Esophagus squamous epithelium (tissue), 5 donors: ENCODE measurements at places on chromosomes 11 and 22.

DNA sequence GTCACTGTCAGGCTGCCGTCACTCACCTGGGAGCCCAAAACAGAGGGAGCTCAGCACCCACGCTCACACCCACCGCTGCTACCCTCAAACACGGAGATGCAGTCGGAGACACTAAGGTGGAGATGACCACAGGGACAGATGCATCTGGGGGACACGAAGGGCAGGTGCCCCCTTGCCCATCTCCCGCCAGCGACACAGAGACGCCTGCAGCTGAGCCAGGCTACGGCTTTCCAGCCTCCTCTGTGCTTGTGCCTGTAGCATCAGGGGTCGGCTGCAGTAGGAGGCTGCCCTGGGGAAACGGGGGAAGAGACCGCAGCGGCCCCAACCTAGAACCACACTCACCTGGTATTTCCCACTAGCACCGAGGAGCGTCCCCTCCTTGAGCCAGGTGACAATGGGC lies 19.3 kb downstream of the IGSF9B start:
- DNase-seq = no peak

DNA sequence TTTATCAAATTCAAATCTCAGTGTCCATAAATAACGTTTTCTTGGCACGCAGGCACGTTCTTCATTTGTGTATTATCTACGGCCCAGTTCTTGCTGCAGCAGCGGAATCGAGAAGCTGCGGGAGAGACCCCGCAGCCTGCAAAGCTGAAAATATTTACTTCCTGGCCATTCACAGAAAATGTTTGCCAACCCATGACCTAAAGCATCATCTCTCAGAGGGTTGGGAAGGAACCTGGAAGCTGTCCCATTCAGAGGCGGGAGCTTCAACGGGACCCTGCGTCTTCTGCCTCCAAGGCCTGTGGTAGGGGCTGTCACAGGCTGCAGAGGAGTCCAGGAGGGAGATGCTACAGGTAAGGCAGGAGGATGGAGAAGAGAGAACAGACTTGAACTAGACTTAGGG lies 319.2 kb downstream of the MN1 start:
- no peak for DNase-seq

GRCh38 chr11:129825380-129825779 lies 9.7 kb downstream of the TMEM45B start:
- DNase-seq = no peak

GRCh38 chr11:76243957-76244285 lies 37.6 kb upstream of the WNT11 start:
- no peak for DNase-seq

DNA sequence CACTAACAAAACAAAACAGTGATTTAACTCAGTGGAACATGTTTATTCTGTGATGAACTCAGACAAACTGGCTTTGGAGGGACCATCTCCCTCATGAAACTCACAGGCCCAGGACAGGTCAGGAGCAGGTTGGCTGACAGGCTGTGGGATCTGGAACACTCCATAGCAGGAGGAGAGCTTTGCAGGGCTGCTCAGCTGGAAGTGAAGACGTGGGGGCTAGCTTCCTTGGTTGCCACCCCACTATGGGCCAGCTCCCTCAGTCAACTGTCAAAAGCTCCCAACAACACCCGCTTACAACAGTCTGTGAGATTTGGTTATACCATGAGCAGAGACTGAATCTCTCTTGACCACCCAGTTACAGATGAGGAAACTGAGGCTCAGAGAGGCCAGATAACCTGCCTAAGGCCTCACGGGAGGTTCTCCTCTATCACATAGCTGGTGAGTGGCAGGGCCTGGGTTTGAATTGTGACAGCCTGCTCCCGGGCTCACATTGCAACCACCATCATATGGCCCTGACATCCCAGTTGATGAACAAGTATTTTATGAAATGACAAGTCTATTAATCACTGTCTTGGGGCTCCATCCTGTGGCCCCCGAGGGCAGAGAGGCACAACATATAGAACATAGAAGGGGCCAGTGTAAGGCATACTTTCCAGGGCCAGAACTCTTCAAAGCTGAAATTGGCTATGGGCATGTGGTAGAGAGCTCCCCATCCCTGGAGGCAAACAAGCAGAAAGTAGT lies 473.4 kb downstream of the MN1 start:
- no peak for DNase-seq

GRCh38 chr11:86372586-86372985 lies 2.1 kb upstream of the CCDC81 start:
- no peak for DNase-seq

DNA sequence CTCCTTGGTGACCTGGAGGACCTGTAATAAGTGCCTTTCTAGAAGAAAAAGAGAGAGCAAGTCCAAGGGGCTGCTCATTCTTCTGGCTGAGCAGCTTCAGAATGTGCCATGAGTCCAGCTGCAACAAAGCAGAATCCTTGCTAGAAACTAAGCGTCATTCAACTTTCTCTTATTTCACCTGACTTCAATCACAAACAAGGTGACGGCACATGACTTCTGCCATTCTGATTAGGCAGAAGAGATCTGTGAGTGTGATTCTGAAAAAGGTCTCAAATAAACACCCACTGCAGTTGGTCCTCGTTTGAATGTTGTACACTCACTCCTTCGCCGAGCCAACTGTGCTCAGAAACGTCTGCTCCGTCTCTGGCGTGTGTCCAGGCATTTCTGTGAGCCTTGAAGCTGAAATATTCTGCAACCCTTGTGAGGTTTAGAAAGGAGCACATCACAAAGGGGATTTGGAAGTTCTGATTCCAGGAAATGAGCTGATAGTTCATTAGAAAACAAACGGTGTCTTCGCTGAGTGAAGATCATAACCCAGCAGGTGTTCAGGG lies 623.8 kb upstream of the KIRREL3 start:
- no peak for DNase-seq

- no peak for DNase-seq
Observed at GRCh38 chr11:11740073-11740702, 101.6 kb upstream of the USP47 start.

DNA sequence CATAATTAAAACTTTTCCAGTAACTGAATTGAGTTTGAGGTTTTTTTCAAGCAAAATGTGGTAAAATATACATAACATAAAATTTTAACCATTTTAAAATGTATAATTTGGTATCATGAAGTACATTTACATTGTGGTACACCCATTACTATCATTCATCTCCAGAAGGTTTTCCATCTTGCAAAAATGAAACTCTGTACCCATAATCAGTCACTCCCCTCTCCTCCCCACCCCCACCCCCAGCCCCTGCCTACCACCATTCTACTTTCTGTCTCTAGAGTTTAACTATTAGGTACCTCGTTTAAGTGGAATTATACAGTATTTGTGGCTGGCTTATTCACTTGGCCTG lies 63.7 kb downstream of the MICAL2 start:
- DNase-seq = no peak

DNA sequence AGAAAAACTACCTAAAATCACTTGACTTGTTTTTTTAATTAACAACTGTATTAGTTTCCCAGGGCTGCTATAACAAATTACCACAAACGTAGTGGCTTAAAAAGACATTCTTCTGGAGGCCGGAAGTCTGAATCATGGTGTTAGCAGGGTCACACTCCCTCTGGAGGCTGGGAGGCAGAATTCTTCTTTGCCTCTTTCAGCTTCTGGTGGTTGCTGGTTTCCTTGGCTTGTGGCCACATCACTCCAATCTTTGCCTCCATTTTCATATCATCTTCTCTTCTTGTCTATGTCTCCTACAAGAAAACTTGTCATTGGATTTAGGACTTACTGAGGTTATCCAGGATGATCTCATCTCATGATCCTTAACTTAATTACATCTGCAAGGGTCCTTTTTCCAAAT lies 7.4 kb upstream of the INCENP start:
- no peak for DNase-seq

DNA sequence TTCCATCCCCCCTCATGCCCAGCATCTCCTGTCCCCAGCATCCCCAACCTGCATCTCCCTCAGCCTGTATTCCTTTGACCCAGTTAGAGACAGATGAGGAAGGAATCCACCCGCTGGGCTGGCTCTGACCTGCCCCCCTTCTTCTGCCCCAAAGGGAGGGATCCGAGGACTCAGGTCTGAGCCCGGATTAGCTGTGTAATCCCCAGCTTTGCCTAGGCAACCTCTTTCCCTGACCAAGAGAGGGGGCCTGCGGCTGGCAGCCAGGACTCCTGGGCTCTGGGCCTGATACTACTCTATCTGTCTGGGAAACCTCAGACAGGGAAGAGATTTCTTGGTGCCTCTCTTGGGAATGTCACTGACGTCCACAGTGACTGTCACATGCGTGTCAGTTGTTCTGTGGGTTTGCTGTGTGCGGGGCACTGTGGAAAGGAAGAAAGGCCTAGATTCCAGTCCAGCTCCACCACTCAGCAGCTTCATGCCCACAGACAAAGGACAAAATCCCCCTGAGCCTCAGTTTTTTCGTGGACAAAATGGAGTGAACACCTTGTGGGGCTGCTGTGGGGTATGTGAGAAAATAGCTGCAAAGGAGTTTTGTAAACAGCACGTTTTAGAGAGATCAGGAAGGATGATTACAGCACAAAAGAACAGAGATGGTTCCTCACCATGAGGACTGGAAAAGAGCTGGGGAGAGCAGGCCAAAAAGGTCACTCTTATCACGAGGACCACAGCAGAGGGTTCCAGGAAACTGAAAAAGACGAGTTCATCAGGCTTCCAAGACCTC lies 1.3 kb upstream of the NDUFV1 start:
- DNase-seq = no peak

DNA sequence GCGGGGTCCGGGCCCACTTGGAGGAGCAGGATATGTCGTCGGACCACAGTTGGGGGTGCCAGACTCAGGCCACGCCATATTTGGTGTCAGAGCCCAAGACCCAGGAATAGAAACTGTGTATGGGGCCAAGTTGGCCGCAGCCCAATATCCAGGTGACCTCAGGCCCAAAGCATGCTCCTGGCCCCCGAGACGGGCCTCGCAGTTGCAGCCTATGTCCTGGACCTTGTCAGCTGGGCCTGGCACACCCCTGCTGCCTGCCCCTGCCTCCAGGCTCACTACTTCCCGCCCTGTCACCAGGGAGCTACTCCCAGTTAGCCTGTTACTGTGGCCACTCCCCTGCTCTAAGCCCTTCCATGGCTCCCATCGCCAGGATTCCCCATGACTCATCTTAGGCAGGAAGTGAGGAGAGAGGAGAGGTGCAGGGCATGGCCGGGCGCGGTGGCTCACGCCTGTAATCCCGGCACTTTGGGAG lies 23.1 kb downstream of the A4GALT start:
- no peak for DNase-seq

GRCh38 chr11:83676056-83676601 lies 390.0 kb upstream of the CCDC90B start:
- DNase-seq = no peak

- no peak for DNase-seq
Observed at GRCh38 chr11:28476864-28477263, 368.7 kb downstream of the METTL15 start.

DNA sequence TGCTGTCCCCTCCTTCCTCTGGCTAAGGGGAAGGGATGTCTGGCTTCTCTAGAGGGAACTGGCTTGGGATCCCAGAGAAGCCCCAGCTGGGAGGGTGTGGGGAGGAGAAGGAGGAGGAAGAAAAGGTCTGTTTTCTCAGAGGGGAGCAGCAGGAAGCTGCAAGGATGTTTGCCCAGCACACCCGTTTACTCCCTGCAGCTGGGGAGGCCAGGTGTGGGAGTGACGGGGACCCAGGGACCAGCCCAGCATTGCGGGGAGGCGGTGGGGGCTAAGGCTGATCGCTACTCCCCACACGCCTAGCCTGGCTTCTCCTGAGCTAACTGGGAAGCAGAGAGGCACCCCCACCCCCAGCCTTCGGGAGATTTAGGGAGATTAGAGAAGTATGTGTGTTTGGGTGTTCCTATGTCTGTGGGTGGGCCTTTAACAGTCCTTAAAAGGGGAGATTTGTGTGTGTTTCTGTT lies 3.9 kb downstream of the CREB3L1 start:
- no peak for DNase-seq

DNA sequence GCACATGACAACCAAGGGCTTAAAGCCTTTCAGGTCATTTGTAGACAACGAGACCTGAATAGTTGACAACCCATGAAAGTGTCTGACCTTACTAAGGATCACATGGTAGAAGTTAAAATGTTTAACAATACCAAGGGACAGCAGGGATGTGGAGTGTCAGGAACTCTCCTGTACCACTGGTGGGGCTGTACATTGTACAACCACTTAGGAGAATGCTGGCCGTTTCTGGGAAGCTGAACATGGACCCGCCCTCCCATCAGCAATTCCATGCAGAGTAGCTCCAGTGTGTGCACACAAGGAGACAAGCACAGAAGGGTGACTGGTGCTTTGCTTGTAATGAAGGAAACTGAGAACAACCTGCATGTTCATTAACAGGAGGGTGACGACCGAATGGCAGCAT lies 162.9 kb downstream of the MPPED1 start:
- no peak for DNase-seq

- no peak for DNase-seq
Observed at GRCh38 chr11:92751594-92751993, 217.9 kb upstream of the MTNR1B start.

- DNase-seq = no peak
Observed at GRCh38 chr11:62554387-62555167, 8.0 kb upstream of the AHNAK start.

- DNase-seq = no peak
Observed at GRCh38 chr11:128738942-128739341, 45.1 kb downstream of the FLI1 start.

DNA sequence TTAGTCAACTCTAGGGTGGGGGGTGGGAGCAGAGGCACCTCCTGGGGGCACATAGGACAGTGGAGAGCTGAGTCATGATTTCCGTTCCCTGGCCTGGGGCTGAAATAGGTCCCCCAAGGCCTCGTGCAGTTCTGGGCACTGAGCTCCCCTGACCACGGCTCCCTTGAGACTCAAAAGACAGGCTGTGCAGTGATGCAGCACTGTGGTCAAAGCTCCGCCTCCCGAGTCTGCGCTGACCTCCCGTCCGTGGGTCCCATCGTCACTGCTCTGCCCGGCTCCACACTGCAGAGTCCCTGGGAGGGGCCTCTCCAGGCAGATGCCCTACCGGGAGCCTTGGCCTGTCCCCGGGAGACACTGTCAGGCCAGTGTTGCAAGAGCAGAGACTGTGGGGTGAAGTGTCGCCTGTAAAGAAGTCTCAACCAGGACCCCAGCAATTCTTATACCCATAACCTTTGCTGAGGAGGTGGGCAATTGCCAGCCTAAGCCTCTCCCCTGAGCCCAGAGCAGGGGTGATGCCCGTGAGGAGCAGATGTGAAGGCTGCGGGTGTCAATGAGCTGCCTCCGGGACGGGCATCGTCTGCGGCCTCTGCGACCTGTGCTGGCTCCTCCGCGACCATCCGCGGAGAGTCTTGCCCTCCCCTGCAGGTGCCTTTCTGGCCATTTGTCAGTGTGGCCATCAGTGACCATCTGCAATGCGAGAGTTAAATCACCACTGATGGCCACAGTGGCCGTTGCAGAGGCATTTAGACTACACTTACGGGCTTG lies 877.3 kb downstream of the BRD1 start:
- DNase-seq = no peak

DNA sequence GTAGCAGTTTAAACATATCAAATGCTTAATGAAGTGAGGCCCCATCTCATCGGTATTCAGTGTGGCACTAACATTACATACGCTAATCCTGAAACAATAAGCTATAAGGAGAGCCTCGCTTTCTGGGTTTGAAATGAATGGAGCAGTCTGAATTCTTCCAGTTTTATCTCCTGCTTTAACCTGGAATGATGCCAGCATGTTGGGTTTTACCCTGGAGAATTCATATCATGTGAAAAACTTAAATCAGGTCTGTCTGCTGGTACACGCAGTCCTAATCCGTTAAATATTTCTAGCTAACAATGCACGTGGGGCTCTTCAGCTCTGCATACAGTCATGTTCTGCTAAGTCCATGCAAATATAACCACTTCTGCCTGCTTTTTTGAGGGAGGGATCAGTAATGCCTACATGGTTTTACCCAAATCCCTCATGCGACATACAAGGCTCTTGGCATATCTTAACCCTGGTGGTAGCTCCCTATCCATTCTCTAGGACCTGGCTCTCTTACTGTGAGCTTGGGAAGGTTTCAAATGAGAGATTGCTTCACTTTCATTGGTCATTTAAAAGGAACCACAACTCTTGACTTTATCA lies 92.7 kb downstream of the COMMD9 start:
- no peak for DNase-seq
